D341Med (cell line): ENCODE measurements at places on chromosomes 2 and 18.

- no peak for DNase-seq
These were observed 19.3 kb downstream of the CCDC88A start for GRCh38 chr2:55400332-55400731.

GRCh38 chr2:99698896-99699295 lies 209.1 kb upstream of the REV1 start:
- no peak for DNase-seq

- no peak for DNase-seq
These were observed 87.0 kb downstream of the EIPR1 start for GRCh38 chr2:3290655-3291054.

- no peak for DNase-seq
These were observed 101.0 kb downstream of the VIT start for GRCh38 chr2:36797324-36798070.

GRCh38 chr2:181174611-181175580 lies 194.5 kb downstream of the UBE2E3 start:
- DNase-seq = no peak

GRCh38 chr2:86383844-86384243 lies 46.4 kb upstream of the REEP1 start:
- no peak for DNase-seq

DNA sequence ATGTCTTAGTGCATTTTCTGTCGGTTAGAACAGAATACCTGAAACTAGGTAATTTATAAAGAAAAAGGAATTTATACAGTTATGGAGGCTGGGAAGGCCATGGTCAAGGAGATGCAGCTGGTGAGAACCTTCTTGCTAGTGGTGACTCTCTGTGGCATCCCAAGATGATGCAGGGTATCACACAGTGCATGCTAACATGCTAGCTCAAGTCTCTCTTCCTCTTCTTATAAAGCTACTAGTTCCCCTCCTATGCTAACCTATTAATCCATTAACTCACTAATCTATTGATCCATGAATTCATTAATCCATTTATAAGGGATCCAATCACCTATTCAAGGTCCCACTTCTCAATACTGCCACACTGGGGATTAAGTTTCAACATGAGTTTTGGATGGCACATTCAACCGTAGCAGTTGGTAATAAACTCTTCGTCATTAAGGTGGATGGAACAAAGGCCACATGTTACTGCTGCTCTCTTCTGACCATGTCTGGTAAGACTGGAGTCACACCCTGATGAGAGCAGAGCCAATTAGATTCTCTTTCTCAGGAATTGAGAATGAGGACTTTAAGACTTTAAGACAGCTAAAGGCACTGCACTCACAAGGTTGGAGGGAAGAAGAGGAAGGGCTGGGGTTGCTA lies 211.6 kb upstream of the SMAD7 start:
- DNase-seq = no peak

DNA sequence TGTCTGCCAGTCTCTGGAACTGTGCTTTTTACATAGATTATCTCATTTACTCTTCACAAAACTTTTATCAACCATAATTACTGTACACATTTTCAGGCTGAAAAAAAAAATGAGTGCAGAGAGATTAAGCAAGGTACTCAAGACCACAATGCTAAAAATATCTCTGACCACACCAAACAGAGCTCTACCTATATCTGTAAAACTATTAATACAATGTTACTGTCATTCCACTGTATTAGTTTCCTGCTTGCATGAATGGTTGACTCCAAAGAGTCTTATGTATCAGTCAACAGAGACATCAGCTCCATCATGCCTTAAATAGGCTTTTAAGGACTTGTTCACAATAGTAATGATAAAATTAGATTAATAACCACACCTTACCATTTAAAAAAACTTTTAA lies 134.7 kb upstream of the CCDC150 start:
- DNase-seq = no peak

- DNase-seq = no peak
These were observed 61.6 kb downstream of the POLR1A start for GRCh38 chr2:86044045-86044444.

DNA sequence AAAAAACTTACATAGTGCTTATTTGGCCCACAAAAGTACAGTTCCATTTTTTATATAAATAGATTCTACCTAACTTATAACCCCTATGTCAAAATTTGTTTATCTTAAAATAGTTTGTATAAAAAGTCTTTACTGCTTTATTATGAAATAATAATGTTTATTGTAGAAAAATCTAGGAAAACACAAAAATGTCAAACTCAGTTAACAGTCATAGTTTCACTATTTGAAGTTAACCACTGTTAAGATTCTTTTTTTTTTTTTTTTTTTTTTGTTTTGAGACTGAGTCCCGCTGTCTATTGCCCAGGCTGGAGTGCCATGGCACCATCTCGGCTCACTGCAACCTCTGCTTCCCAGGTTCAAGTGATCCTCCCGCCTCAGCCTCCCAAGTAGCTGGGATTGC lies 26.5 kb upstream of the ABI2 start:
- no peak for DNase-seq

DNA sequence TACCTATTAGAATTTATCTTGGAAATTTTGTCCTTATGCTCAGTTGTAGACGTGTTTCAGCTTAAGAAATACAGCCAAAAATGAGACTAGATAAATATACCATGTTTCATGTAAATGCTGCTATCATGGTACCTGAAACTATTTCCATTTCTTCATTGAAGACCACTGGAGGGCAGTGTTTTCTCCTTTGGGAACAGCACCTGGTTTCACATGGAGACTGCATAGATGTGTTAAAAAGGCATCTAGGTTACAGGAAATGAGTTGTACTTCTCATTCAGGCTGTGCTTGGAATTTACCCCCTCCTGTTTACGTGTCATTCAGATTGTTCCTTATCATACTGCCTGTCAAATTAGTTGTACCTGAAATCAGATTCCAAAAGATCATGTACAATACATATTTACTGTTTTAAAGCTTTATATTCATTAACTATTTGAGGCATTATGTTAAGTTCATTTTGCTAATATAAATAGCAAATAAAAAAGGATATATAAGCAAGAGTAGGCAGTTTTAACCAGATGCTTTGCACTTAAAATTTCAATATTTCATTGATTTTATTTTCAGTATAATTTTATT lies 57.3 kb upstream of the PSMD14 start:
- DNase-seq = peak; percentile 45

GRCh38 chr2:236882074-236882473 lies 203.6 kb upstream of the COPS8 start:
- DNase-seq = no peak

- DNase-seq = no peak
These were observed 40.1 kb downstream of the THUMPD2 start for GRCh38 chr2:39738936-39739335.

DNA sequence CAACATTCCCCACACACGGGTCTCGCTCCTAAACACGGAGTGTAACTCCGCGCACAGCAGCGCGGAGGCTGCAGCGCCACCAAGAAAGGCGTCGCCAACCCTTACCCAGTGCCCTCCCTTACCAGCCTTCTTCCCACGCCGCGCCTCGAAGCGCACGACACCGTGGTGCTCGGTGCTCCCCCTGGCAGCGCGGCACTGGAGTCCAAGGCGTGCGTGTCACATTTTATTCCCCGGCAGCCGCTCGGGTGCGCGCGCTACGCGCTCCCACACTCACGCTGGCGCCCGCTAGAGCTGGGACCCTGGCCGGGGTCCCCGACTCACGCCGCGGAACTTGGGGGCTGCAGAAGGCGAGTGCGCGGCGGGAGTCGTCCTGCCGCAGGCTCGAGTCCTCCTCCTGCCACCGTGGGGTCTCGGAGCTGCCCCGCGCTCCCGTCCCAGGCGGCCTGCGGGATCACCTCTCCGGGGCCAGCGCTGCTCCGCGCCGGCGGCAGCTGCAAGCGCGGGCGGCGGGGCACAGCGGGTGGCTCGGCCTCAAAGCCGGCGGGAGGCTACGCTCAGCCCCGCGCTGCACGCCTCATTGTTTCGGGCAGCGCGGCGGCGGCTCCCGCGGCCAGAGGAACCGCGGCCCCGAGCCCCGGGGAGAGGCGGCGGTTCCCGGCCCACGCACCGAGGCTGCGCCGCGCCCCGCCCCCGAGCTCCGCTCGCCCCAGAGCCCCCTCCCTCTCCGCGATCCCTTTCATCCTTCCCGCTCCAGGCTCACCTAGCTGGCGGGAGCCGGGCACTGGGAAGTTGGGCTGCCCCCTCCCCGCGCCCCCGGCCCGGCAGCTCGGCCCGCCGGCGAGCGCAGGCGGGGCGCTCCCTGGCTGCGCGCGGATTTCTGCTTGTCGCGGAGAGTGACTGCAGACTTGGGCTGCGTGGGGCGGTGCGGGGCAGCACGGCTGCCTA lies at the start of gene ST6GAL2:
ST6GAL2 (minus strand) TSS at position 197 of the 945 bp plus-strand sequence. CDS start 42,190 bp downstream, outside the sequence.
- peak; percentile 66 for DNase-seq

DNA sequence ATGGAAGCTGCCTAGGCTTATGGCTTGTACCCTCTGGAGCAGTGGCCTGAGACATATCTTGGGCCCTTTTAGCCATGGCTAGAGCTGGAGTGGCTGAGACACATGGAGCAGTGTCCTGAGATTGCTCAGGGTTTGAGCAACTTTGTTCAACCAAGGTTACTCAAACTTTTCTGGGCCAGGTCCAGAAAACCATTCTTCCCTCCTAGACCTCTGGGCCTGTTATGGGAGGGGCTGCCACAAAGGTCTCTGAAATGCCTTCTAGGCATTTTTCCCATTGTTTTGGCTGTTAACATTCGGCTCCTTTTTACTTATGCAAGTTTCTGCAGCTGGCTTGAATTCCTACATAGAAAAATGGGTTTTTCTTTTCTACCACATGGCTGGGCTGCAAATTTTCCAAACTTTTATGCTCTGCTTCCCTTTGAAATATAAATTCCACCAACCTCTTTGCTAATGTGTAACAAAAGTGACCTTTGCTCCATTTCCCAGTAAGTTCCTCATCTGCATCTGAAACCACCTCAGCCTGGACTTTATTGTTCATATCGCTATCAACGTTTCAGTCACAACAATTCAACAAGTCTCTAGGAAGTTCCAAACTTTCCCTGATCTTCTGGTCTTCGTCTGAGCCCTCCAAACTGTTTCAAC lies 84.9 kb upstream of the MAP4K3 start:
- DNase-seq = no peak

- DNase-seq = no peak
These were observed 687.3 kb downstream of the NRXN1 start for GRCh38 chr2:50344509-50345106.

DNA sequence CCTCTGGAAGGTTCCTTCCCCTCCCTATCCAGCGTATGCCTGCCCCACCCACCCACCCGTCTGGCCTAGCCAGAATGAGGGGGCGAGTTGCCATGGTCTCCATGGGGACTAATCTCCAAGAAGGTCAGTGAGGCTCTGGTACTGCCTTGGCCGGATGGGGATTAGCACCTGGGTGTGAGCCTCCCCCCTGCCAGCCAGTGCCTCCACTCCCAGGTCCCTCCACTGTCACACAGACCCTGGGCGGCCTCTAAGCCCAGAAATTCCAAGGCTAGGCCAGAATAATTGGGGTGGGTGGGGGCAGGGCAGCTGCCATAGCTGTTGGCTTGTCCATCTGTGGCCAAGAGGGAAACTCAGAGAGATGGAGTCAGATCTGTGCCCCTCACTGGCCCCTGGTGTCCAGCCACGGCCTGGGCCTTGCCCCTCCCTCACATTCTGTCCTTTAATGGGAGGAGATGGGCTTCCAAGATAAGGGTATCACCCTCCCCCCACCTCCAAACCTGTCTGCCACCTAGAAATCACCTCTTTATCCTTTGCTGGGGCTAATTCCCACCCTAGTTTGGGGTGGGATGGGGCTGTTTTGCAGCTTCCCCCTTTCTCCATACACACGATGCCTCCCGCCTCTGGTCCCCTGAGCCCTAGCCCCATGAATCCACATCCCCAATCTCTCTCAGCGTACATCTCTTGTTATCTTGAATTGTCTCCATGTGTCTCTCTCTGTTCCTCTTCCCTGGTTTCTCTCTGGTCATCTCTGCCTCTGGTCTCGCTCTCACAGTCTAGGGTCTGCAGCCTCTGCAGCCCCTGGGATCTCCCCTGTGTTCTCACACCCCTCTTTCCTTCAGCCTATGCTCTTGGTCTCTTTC lies 6.0 kb upstream of the CRYBA2 start:
- DNase-seq = no peak

DNA sequence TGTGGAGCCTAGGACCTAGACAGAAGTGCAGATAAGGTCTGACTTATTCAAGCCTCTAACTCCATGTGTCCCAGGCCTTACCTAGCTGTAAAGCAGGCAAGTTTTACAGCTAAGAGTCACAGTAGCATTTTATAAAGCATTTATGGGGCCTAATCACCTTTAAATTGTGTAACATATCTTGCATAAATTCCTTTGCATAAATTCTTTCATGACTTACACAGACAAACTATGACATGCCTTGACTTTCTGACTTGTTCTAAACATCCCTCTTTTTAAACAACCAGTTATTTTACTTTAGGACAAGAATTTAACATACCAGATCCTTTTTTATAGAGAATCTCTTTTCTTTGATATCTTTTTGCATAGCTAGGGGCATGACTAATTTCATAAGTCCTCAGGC lies 1257.8 kb upstream of the NRXN1 start:
- no peak for DNase-seq

DNA sequence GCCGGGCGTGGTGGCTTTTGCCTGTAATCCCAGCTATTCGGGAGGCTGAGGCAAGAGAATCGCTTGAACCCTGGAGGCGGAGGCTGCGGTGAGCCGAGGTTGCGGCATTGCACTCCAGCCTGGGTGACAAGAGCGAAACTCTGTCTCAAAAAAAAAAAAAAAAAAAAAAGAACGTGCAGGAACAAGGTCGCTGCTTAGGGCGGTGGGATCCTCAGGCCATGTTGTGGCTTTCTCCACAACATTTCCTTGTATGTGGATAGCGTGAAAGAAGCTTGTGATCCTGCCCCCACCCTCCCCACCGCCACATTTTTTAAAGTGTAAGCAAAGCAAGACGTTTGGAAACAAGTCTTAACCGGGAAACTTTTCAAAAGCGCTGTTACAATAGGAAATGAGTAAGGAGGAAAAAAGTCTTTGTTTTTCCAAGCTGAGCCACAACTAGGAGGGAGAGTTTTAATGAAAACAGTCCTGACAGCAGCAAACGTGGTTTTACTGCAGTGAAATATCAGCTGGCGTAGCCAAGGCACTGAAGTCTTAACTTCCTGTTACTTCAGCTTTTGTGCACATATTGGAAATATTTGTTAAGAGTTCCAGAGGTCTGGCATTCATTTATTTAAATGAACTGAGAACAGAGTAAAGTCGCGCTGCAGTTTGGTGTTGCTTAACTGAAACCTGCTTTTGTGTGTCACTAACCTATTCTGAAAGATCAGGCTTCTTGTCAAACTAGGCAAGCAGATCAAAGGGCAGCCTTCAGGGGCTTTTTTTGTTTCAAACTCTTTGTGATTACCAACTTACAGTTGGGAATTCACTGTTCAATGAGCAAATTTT lies 3.8 kb downstream of the TGIF1 start:
- DNase-seq = no peak

DNA sequence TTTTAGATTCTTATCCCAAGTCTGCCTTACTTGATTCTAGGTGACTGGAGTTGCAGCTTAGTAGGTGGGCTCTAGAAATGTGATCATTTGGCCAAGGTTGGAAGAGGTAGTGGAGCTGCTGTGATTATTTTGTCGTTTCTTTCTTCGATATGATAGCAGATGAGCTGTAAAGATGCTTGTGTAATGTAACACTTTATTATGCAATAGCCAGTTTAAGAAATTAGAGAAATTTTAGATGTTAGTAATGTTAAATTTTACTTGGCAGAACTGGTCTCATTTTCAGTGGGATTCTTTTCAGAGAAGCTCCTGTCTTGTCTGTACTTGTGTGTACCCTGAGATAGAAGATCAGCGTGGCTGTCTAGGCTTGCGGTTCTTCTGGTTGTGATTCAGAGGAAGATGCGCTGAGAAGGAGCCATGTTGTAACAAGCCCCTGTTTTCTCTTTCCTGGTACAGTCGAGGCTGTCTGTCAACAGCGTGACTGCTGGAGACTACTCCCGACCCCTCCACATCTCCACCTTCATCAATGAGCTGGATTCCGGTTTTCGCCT lies 9.3 kb downstream of the TSN start:
- DNase-seq = no peak

- DNase-seq = no peak
These were observed 19.9 kb upstream of the FAM98A start for GRCh38 chr2:33619028-33619427.
